ENCODE measurements at places on chromosomes 7 and 10.

- DNase-seq = no peak
Observed at GRCh38 chr10:88763441-88763840, 3.6 kb downstream of the LIPN start.

DNA sequence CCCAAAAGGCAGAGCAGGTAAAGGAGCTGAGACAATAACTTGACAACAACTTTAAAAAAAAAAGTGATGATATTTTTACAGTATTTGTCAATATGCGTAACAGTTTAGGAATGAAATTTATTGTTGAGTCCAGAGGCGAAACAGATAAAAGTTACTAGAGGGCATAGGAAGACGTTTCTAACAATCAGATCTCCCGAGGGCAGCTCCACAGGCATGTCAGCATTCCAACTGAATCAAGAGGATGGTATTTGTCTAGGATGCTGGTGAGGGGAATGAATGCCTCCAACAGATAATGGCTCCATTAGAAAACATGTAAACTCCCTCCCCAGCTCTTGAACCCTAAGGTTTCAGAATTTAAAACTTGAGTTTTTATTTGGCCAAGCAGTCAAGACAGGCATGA is 733.9 kb upstream of the SORCS1 start:
- DNase-seq = no peak

DNA sequence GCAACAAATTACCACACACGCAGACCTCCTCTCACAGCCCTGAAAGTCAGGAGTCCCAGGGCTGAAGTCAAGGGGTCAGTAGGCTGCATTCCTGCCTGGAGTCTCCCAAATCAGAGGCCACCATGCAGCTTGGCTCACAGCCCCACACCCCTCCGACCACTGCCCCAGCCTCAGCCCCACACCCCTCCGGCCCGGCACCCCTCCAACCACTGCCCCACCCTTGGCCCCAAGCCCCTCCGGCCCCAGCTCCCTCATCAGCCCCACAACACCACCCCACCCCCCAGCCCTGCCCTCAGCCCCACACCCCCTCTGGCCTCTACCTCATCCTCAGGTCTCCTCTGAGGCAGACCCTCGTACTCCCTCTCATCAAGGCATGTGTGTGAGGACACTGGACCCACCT is 85.7 kb downstream of the DIP2C start:
- no peak for DNase-seq

GRCh38 chr10:132869621-132870020 is 72.7 kb downstream of the CFAP46 start:
- no peak for DNase-seq

DNA sequence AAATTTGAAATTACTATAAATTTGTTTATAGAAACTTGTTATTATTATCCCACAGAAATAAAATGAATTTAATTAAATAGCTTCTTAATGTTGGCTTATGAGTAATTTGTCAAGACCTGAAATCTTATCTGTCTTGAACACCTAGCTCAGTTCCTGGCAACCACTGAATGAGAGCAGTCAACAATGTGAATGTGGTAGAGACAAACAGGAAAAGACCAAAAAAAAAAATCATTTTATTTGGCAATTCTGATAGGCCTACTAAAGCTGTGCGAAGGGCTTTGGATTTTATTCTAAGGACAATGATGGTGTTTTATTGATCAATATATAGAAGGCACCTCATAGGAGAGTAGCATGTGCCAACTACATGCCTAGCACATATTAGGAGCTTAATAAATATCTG is 127.8 kb upstream of the RSU1 start:
- DNase-seq = no peak

DNA sequence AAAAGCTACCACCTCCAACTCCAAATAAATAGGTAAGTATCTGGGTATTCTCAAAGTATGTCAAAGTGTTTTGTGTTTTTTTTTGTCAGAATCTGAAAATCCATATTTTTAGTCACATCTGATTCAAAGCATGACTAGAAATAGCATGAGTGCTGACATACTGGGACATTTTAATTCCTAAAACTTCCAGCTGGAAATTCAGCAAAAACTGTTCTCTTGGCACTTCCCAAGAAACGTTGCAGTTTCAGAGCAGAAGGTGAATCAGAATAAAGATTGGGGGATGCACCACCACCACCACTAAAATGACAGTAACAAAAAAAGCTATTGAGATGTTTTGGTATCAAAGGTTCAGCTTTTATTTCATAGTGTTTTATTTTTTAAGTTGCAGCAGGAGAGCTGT is 724.6 kb upstream of the CELF2 start:
- DNase-seq = no peak

- no peak for DNase-seq
Observed at GRCh38 chr7:36391436-36392198, 2.0 kb downstream of the ANLN start.

DNA sequence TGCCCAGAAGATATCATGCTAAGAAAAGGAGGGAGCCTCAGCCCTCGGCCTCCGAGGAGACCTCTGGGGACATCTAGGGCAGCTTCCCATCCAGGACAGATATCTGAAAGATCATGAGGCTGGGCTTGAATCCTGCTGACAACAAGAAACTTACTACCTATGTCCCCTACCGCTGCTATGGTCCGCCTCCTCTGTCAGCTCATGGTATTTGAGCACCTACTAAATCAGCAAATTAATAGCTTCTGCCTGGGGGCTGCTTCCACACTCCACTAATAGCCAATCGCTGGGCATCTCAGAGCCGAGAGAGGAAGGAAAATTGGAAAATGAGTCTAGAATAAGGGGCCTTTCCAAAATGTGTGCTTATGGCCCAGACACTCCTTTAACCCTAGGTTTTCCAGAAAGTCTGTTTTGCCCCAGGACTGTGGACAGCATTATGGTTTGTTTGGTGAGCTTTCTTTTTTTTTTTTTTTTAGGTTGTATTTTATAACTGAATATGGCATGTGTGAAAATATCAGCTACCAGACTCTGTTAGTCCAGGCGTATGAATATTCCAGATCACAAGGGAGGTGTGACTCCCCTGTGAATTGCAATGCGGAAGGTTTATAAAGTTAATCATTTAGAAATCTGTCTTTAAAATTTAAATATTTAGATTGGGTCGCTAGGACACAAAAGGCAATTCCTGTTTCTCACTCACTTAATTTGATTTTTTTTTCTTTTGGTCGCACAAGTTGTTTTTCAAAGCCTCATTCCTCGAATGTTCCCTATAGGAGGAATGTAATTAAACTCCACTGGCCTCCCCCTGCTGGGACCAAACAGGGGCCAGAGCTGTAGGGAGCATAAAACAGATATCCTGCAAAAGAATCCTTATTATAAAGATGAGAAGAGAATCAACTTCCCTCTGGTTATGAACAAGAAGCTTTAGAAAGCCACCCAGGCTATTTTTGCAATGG is 89.4 kb downstream of the PARP12 start:
- no peak for DNase-seq

- DNase-seq = no peak
Observed at GRCh38 chr7:28845106-28845505, 113.0 kb downstream of the TRIL start.

DNA sequence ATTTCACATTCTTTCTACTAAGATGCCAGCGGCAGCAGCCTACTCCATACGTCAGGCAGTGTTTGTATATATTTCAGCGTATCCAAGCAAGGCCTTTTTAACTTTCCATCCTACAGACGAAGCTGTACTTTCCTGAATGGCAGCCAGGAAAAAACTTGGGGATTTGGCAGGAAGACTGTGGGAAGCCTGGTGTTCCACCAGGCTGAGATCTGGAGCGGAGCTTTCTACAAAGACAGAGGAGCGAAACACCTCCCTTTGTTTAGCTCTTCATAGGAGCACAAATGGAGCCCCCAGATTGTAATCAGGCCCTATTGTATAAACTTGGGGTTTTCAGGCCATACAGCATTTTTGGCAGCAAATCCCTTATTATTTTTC is 143.8 kb downstream of the TES start:
- DNase-seq = no peak

DNA sequence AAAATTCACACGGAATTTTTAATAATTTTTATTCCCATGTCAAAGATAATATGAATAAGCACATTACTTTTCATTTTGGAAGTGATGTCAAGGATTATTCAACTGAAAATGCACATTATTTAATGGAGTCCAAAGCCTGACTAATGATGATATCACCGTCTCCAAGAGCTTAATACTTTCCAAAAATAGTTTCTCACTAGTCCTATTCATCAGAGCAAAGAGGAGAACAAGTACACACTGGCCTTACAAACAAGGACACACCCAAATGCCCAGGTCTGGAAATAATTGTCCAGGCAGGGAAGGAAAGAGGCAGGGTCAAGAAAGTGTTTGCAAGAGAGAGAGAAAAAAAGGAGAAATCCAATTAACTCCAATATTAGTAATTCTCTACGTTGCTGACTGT is 216.8 kb upstream of the CCDC6 start:
- DNase-seq = no peak

DNA sequence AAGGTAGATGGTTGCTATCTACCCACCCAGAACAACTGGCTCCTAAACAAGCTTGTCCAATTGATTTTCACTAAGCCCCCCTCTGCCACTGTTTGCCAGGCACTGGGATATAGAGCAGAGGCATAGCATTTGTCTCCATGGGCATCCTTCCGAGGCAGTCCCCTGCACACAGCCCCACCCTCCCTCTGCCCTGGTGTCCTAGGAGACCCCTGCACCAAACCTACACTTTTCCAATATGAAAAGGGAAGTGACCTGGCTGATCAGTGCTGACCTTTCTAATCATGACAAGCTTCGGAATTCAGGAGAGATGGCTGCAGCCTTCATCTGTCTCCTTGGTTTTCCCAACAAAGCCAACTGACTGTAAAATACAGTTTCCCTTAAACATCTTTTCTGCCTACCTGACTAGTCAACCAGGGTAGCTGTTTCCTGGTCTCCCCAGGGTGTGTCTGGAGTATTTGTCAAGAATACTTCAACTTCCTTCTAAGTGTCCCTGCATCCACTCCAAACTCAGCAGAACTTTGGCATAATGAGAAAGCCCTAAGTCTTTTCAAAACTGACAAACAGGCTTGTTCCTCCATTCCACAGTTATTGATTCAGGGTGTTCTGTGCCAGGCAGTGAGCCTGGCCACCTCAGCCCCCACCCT is 7.6 kb upstream of the SLC18A3 start:
- DNase-seq = no peak

- DNase-seq = no peak
Observed at GRCh38 chr7:78207269-78207668, 408.7 kb downstream of the PHTF2 start.

- no peak for DNase-seq
Observed at GRCh38 chr10:62172465-62172864, 96.2 kb downstream of the RTKN2 start.

- DNase-seq = no peak
Observed at GRCh38 chr7:106737202-106737562, 76.2 kb upstream of the CCDC71L start.

DNA sequence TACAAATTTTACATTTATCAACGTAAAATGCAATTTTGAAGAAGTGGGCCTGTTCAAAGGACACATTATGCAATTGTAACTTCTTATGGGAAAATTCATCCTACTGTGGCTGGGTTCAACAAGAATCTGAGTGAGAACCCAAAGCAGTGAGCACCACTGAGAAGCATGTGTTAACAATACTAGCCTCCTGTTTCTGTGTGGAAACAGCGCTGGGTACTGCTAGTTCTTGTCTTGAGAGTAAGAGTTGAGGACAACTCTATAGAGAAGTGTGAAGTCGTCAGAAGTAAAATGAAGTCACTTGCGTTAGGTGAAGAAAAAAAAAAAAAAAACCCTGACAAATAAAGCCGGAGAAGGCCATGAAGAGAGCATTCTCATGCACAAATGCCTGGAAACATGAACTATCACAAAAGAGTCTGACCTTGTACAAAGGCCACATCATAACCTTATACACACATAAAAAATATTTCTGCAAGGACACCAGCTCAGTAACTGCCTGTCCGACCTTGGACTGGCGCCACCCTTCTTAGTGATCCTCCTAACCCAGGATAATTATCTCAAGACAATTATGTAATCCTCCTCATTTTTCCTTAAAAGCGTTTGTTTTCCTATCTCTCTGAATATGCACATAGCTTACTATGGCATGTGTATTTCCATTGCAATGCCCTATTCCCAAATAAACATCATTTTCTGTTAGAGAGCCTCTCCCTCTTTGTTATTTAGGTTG is 554.9 kb downstream of the HTR7 start:
- DNase-seq = no peak

DNA sequence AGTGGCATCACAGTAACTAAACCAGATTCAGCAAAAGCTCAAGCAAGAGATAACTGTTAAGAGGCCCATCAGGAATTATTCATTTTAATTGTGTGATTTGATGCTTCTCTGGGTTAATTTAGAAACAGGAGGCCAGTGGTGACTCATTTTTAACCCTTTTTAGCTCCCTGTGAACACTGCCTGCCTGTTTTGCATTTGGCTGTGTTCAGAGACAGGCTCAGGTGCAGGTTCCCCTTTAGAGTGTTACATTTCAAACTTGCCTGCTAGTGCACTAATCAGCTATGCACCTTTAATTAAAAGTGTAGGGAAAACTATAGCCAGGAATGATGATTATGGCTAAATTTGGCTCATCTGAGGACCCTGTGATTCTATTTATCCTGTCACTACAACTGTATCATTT is 6.5 kb downstream of the STAMBPL1 start:
- no peak for DNase-seq

DNA sequence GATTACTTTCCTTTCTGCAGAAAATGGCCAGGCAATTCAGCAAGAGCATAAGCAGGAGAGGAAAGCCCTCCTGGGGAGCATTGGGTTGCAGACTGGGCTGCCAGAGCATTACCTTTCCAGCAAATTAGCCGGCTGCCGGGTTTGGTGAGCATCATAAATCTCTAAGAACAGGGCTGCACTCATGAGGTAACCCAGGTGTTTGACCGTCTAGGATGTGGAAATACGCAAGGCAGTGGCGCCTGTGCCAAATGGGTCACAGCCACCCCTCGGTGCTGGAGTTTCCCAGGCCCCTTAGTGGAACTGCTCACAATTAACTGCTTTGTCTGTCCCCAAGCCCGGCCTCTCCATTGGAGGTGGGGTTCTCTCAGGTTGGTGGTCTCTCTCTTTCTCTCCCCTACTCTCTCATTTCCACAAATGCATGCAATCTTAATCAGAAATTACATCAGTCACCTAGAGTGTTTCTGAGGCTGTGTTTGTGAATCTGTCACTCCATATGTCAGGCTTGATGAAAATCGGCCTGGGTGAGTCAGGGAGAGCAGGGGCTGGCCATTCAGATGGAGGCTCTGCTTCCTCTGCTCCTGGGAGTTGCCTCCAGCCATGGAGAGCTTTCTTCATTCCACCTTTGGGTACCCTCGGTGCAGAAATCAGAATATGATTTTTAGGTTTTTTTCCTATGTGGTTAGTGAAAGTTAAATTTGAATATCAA is 26.7 kb downstream of the PTN start:
- no peak for DNase-seq

- peak; percentile 37 for DNase-seq
Observed at GRCh38 chr7:131692131-131692960, 135.9 kb upstream of the PODXL start.

GRCh38 chr10:5486853-5487235 is 12.5 kb downstream of the CALML5 start:
- no peak for DNase-seq

- DNase-seq = no peak
Observed at GRCh38 chr10:70481105-70481504, 2.5 kb downstream of the PALD1 start.

- no peak for DNase-seq
Observed at GRCh38 chr10:30853066-30853465, 178.6 kb downstream of the ZNF438 start.

- no peak for DNase-seq
Observed at GRCh38 chr7:27324246-27324645, 81.6 kb downstream of the EVX1 start.

- no peak for DNase-seq
Observed at GRCh38 chr7:112648781-112649180, 141.4 kb downstream of the TMEM168 start.

Measured in stimulated activated CD4-positive, alpha-beta T cell treated with anti-CD3 and anti-CD28 coated beads, Interleukin-4, amount 100 ng/mL, for 1 hour (primary cell).